ENCODE measurements at places on chromosomes 7 and 10. TPM values are rescaled to one million over a fixed set of nuclear protein-coding genes. Genes with fewer than 3 reads are reported as not detected.
A peak's percentile ranks its signal among the peaks of the same experiment; 100 is the strongest.

Gene PLAC9
- total RNA-seq = 16.1 TPM

Gene SEMA3D
- total RNA-seq = not detected

Gene NSMCE4A
- 29.3 TPM for total RNA-seq

Gene ZPBP
- total RNA-seq = not detected

Gene AZGP1
- 10.3 TPM for total RNA-seq

Gene GPAM
- total RNA-seq = 4.9 TPM

Gene SLIT1
- total RNA-seq = not detected

Gene FAM25A
- not detected for total RNA-seq

Gene NEUROD6
- not detected for total RNA-seq

Gene CFAP69
- total RNA-seq = not detected

DNA sequence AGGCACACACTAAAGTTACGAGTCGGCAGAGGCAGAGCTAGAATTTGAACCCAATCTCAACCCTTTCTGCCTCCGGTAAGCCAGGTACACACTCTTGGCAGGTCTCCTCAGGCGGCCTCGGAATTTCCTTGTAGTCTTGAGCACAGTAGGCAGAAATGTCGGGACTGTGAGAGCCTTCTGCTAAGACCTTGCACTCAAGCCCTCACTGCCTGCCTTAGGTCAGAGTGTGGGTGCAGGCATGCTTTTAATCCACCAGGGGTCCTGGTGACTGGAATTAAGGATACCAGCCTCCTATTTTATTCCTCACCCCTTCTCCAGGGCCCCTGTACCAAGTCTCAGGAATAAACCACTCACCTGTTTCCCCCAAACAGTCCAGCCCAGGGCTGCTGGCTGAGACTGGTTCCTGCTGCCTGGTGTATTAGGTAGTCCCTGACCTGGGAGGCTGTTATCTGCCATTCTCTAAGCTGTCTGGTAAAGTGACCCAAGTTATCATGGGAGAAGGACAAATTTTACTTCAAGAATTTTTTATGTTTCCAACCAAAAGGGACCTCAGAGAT is 855 bp downstream of the ATP6V1F start:
- no peak for DNase-seq

GRCh38 chr10:90743291-90743690 is 114.5 kb downstream of the HTR7 start:
- DNase-seq = no peak

- no peak for DNase-seq
Observed at GRCh38 chr10:11116361-11116760, 98.7 kb downstream of the CELF2 start.

DNA sequence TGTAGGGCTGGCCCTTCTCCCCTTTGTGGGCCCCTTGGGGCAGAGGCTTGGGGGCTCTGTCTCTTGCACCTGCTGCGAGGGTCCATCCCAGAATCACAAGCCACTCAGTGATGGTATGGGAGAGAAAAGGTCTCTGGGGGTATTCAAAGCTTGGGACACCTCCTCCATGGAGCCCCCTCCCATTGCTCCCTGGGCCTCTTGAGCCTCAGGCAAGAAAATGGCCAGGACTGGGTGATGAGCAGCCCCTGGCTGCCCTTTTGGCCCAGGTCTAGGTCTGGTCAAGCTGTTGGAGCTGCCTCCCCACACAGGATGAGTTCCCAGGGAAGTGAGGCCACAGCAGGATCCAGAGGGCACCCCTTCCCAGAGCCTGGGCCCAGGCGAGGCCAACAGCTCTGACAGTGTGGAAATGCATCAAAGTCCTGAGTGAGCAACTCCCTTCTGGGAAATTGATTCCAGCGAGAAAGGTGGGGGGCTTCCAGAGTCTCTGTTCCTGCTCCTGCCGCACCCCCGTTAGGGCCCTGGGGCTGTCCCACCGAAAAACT is 3.4 kb upstream of the MYL7 start:
- DNase-seq = no peak

DNA sequence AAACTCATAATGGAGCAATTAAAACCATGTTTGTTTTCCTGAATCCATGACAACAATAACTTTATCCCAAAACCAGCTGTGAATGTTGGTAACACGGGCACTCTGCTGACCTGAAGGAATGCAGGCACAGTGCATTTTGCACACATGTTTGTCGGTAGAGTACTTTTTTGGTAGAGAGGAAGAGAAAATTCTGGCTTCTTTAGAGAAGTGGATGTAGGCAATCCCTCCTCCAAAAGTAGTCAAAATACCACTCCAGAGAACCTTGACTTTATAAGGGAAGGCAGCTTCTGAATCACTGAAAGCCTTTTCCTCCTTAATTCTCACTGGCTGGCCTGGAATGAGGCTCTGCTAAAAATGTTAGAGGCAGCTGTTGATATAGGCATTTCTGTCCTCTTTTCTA is 15.8 kb upstream of the ACTA2 start:
- no peak for DNase-seq

DNA sequence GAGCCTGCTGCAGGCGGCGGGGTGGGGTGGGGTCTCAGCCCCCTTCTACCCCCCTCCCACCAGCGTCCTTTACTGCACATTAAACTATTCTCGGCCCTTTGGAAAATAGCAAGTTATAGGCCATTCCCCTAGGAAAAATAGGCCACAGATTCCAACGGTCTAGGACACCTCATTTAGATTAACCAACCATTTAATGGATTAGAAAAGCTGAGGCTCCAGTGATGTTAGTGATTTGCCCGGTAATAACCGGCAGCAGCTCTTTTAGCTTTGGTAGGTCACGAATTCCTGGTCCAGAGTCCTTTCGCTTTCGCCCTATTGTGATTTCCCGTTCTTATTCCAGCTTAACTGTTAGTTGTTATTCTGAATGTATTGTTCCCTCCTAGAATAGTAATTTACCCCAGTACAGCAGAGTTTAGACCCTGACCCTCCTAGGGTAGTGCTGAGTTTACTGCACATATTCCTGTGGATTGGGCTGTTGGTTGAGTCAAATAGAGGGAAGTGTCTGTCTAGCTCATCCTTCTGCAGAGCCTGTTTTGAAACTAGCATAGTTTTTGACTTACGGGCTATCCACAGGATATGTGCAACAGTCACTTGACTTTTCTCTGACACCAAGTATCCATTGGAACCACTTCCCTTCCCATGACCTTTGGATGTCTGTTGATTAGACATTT is 754 bp downstream of the GSTO1 start:
- DNase-seq = peak; percentile 20

DNA sequence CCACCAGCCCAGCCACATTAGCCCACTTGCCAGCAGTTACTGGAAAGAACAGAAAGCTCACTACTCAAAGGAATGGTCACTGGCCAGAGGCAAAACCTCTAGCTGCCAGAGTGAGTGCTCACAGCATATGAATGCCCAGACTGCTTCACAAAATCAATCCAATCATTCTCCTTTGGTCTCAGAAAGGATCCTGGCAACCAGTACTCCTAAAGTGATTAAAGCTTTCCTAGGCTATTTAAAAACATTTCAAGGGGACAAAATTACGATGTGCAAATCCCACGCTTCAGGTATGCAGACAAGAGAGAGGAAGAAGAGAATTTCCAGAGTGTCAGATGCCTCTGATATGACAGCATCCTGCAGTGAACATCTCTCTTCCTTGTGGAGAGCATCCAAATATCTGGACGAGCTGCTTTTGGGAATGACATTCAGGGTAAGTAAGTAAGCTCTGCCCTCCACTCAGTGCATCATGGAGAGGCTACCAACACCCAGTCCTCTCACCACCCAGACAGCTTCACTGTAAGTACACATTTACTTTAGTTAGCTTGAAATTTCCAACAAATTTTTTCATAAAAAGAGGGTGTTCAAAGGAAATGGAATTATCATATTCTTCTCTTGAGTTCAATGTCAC is 25.1 kb downstream of the ICA1 start:
- no peak for DNase-seq

DNA sequence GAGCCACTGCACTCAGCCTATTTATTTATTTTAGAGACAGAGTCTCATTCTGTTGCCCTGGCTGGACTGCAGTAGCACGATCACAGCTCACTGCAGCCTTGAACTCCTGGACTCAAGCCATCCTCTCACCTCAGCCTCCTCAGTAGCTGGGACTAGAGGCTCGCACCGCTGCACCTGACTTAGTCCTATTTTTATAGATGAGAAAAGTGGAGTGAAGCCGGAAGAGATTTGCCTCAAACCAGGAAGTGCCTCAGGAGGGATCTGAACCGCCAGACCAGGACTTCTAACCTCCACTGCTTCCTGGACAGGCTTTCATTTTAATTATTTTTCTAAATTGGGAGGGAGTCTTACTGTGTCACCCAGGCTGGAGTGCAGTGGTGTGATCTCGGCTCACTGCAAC is 17.5 kb upstream of the CLIP2 start:
- no peak for DNase-seq

DNA sequence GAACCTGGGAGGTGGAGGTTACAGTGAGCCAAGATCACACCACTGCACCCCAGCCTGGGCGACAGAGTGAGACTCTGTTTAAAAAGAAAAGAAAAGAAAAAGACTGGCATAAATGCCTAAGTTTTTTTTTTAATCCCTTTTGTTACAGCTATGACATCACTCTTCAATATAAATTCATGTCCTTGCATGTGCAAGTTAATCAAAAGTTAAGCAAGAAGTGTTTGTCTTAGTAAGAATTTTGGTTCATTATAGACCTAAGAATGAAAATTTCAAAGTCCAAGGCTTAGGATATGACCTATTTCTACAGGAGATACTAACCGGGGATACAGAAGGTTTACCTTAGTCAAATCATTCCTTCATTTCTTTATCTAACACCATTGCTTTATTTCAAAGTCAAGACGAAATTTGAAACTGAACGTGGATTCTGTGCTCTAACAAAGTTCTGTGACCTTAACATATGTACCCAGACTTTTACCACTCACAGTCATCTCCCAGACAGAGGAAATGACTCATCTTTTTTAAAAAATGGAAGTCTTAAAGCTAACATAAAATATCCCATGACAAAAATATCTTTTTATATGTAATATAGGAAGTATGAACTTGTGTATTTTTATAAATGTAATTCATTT is 29.3 kb upstream of the ITGB8 start:
- no peak for DNase-seq

GRCh38 chr7:233249-234035 is 41.1 kb downstream of the FAM20C start:
- DNase-seq = no peak

DNA sequence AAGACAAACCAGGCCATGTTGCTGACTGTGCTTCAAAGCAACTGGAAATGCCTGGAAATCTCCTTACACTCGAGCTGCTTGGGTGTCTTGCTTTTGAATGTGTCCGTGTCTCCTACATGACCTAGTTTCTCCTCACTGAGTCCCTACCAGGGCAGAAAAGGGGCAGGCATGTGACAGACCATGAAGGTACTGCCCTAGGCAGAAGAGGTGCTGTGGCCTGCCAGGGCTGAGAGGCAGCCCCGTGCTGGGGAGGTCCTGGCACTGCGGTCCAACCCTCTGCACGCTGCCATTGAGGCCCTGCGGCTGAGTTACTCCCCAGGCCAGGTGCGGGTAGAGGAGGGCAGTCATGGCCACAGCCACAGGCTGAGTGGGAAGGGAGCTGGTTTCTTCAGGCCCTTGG is 159.3 kb downstream of the LYZL1 start:
- no peak for DNase-seq

DNA sequence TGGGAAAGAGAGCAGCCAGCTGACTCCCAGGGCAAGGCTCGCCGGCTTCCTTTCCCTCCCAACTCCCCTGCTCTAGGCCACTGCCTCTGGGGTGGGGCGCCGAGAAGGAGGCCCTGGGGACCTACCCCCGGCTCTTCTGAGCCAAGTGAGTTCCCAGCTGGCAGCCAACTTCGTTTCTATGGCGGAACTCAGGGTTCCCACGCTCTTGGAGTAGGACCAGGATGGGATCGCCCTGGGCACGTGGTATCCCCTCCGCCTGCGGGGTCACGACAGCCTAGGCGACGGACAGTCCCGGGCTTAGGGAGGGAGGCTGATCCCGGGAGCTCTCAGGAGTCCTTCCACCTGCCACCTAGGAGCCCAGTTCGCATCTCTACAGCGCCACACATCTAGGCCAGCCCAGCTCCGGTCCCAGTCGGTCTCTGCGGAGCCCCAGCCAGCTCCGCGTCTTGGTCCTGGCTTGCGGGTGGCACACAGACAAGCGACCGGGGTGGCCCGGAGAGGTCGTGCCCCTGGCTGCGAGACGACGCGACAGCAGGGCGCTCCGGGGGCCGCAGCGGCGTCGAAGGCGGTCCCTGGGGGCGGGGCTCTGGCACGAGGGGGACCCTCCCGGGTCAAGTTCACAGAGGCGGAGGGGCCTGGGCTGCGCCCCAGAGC is 20.5 kb upstream of the GATA3 start:
- no peak for DNase-seq

DNA sequence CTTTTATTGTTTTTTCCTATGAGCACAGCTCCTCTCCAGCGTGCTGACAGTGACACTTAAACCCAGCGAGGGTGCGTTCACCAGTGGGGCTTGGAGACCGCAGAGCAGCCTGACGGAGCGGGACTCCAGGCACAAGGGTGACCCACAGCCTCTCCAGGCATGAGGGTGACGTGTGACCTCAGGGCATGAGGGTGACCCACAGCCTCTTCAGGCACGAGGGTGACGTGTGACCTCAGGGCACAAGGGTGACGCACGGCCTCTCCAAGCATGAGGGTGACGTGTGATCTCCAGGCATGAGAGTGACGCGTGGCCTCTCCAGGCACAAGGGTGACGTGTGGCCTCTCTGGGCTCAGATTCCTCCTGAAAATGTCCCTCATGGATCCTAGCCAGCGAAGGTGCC is 164.3 kb upstream of the TCERG1L start:
- no peak for DNase-seq

GRCh38 chr10:86673827-86674581 is 5.7 kb downstream of the LDB3 start:
- peak; percentile 96 for DNase-seq

DNA sequence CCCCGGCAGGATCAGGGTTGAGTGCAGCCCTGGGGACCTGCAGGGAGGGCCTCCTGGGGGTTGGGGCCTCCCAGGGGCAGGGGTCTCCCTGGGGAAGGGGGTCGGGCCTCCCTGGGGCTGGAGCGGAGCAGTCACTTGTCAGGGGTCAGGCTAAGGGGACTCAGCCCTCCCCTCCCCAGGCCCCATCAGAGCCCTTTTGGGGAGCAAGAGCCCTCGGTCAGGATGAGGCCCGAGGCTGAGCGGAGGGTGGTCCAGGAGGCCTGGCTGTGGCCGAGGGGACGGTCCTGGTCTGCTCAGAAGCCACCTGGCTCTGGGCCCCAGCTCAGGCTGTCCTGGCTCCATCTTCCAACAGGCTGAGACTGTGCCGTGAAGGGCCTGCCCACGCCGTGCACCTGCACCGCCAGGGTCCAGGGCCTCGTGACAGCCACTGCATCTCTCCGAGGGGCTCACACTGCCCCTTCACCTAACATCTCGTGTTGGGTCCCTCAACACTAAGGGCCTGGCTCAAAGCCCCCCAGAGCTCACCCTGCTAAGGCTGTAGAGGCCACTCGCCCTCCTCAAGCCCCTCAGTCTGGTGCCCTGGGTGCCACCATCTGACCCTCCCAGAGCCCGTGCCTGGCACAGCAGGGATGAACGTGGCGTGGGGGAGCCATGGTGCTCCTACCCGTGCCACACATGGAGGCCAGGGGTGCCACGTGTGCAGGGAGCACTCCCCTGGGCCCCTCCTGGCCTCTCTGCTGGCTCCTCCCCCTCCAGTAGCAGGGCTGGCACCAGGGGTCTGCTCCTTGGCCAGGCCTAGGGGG is 12.9 kb downstream of the BHLHA15 start:
- no peak for DNase-seq

GRCh38 chr7:145692237-145692950 is 424.2 kb upstream of the CNTNAP2 start:
- no peak for DNase-seq

GRCh38 chr10:73649876-73650536 is 5.8 kb downstream of the SYNPO2L start:
- DNase-seq = no peak

- no peak for DNase-seq
Observed at GRCh38 chr7:36029311-36029710, 123.7 kb upstream of the EEPD1 start.

Measured in gastrocnemius medialis (tissue), 4 donors.